Sigmoid colon (tissue), 7 donors: ENCODE measurements at places on chromosomes 7 and 10.

GRCh38 chr10:35369049-35369611, 32.8 kb downstream of the CCNY start:
- DNase-seq, result no peak

- DNase-seq, result no peak
These were observed 79.7 kb downstream of the GNAT3 start for GRCh38 chr7:80432166-80432565.

GRCh38 chr7:99794585-99795502, 10.9 kb upstream of the CYP3A4 start:
- no peak for DNase-seq

GRCh38 chr7:27564881-27565482, 97.7 kb downstream of the HIBADH start:
- DNase-seq, result no peak

DNA sequence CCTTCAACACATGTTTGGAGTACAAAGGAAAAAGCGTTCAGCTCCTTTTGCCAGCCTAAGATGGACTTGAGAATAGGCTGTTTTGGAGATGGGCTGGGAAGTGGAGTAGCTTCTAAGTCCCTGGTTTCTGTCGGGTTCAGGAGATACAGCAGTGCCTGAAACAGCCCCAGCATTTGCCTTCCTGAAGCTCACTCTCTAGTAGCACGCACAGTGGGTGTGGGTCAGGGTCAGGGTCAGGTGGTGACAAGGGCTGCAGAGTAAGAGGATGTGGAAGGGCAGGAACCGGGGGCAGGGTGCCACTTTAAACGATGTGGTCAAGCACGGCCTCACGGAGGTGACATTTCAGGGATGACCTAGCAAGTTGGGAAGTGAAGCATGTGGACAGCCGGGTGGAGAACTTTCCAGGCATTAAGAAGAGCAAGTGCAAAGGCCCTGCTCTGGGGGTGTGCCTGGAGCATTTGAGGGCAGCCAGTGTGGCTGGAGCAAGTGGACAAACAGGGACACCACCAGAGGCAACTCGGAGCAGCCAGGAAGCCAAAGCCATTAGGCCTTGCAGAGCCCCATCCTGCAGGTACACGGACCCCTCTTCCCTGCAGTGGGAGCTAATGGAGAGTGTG, 382.2 kb upstream of the ZMIZ1 start:
- DNase-seq, result no peak

DNA sequence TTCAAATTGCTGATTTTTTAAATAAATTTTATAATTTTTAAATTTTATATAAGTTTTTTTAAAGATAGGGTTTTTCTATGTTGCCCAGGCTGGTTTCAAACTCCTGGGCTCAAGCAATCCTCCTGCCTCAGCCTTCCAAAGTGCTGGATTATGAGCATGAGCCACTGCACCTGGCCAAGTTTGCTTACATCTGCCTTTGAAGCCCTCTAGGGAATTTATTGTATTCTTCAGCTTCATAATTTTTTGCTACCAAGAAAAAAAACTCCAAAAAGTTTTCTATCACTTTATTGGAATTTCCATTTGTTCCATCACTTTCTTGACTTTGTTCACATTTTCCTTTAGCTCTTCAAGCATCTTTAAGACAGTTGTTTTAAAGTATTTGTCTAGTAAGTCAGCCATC, 3.8 kb upstream of the POLD2 start:
- no peak for DNase-seq

DNA sequence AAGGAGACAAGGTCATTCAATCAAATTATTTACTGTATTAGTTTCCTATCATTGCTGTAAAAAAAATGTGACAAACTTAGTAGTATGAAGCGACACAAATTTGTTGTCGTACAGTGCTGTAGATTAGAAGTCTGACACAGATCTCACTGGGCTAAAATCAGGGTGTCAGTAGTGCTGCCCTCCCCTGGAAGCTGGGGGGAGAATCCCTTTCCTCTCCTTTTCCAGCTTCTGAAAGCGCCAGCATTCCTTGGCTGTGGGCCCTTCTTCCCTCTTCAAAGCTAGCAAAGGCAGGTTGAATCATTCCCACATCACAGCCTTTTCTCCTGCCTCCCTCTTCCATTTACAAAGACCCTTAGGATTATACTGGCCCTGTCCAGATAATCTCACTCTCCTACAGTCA, 28.0 kb downstream of the VPS41 start:
- no peak for DNase-seq
